NCI-H446 treated with DMSO at 0.1 percent for 48 hours (cell line): ENCODE measurements at places on chromosomes 16 and 17.

DNA sequence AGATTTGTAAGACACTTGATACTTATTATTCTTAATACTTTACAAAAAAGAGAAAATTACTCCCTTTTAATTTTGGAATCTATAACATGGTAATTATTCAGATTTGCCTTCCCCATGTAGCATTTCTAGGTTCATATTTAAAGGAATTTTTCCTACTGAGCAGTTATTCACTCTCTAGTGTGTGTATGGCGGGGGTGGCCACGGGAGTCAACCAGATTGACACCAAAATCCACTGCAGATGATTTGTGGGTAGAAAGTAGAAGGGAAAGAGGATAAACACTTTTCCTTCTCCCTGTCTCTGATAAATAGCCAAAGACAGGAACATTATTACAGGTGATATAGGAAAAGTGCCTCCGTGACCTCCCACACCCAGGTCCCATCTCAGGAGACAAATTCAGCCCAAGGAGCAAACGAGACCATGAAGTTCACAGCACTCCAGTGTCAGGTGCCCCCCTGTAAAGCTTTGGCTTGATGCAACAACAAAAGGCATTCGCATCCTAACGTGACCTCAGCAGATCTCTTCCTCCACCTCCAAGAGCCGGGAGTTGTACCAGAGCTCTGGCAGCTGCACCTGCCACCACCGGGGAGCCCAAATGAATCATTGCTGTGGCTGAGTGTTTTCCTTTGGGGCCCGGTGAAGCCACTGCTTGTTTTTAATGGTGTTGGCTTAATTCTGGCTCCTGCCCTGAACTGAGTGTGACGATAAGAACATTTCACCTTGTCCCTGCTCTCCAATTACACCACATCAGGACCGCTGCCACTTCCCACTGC, 92.7 kb upstream of the NOL11 start:
- no peak for DNase-seq

DNA sequence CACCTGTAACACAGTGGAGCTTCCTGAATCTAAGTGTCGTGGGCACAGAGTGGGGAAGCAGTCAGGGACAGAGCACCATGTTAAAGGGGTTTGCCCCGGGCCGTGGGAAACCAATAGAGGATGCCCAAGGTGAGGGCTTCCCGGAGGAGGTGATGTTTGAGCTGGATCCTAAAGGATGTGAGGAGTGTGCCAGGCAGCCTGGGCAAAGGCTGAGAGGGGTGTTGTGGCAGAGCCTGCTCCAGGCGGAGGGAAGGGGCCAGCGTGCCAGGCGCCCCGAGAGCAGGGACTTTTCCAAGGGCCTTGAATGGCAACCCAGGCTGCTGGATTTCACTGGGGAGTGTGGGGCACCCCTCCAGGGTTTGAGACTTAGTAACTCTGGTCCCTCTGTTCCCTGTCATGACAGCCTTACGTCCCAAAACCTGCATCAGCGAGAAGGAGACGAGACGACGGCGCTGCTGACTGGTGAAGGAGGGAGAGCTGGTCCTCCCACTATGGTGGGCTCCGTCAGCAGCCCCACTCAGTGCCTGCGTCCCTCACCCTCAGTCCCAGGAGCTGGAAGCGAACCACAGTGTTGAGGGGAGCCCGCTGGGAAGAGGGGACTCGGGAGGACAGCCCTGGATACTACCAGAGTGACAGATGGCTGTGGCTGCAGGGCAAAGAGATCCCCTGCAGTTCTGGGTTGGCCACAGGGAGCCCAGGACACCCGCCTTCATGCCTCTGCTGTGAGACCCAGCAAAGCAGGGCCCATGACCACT, 228.4 kb downstream of the KATNIP start:
- DNase-seq = no peak

DNA sequence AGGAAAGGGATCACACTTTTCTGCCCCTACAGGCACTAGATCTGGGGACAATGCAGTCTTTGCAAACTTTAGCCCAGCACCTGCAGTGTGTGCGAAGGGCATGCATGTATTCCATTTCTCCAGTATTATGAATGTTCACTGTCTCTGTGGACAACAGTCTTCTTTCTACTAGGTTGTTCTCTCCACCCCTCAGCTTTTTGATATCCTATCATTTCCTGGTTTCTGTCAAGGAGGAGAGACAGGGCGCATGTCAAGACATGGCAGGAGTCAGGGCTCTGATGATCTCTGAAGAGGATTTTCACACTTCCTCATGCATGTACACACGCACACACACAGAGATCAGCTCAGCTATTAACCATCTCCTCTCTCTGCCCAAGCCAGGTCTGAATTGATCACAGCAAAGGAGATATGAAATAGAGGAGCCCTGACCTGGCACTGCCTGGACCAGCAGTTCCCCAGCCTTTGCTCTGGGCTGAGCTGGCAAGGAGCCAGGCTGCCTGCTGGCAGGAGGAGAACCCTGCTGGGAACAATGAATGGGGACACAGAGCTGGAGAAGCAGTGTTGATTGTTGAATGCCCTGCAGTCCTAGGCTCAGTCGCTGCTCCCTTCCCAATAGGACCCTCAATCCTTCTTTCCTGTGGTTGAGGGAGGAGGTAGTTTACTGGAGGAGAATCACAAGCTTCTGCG, 2.6 kb downstream of the GPR179 start:
- no peak for DNase-seq

DNA sequence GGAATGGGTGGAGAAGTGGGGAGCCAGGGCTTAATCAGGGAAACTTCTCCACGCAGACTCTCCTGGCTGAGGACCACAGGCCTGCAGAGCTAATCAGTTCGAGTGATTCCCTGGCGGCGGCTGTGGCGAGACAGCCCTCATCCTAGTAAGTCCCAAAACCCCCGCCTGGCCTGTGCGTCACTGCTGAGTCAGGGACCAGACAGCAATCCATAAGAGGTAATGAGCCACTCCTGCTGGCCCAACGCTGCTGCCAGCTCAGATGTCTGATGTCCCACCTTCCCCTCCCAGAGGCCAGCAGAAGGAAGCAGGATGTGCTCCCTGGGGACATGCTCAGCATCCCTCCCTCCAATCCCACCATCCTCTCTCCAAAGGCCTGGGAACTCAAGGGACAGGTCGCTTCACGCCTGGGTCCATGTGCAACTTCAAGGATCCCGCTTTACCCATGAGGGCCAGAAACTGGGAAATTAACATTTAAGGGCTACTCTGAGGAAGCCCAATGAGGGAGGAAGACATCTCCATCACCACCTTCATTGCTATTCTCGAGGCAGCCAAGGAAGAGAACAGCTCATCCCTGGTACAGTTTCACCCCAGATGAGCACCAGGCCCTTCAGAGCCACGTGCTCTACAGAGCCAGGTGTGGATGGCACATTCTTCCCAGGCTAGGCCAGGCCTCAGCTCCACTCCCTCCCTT, 7.9 kb downstream of the ACLY start:
- no peak for DNase-seq

GRCh38 chr17:1087381-1088241, 90.7 kb downstream of the TIMM22 start:
- peak; percentile 63 for DNase-seq

- DNase-seq = no peak
Measured at GRCh38 chr16:31535737-31536136, 8.0 kb downstream of the AHSP start.

- no peak for DNase-seq
Measured at GRCh38 chr16:54237-54581, 581 bp downstream of the SNRNP25 start.

GRCh38 chr16:83549316-83550182, 258.2 kb upstream of the HSBP1 start:
- no peak for DNase-seq

GRCh38 chr17:33653399-33653788, 360.3 kb upstream of the ASIC2 start:
- no peak for DNase-seq

DNA sequence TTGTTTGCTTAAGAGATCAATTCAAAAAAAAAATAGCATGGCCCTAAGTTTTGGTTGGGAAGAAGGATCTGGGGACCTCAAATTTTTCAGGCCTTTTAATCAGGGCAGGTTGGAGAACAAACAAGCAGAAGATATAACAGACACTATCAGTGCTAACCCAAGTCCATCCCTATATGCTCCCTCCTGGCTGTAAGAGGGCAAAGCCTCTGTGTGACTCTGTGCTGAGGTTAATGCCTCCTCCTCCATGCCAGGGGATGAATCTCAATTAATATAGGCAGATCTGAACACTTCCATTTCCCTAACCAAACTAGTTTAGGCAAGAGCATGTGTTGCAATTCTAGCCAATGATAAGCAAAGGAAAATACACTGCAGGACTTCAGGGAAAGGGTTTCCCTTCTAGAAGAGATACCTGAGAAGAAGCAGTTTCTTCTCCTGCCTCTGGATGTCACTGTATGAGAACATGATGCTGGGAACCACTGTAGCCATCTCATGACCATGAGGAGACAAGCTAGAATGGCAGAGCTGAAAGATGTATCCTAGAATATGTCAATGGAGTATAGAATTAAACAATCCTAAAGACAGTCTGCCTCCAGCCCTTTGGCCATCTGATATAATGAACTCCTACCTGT, 76.0 kb downstream of the CHD9NB start:
- no peak for DNase-seq

DNA sequence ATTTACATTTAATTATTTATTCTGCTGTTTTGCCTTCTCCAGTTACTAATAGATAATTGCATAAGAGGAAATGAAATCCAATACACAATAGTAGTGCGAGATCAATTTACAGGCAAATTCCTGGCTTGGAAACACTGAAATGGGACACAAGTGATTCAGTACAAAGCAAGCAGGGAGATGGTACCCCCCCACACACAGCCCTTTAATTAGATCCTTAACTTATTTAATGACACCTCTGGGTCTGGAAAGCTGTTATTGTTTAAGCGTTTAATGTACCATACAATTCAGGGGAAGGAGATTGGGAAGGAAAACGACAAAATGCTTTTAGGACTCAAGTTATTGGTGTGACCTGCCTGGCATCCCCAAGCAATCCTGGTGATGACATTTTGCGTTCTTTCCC, 318.2 kb downstream of the NPIPA8 start:
- DNase-seq = no peak

DNA sequence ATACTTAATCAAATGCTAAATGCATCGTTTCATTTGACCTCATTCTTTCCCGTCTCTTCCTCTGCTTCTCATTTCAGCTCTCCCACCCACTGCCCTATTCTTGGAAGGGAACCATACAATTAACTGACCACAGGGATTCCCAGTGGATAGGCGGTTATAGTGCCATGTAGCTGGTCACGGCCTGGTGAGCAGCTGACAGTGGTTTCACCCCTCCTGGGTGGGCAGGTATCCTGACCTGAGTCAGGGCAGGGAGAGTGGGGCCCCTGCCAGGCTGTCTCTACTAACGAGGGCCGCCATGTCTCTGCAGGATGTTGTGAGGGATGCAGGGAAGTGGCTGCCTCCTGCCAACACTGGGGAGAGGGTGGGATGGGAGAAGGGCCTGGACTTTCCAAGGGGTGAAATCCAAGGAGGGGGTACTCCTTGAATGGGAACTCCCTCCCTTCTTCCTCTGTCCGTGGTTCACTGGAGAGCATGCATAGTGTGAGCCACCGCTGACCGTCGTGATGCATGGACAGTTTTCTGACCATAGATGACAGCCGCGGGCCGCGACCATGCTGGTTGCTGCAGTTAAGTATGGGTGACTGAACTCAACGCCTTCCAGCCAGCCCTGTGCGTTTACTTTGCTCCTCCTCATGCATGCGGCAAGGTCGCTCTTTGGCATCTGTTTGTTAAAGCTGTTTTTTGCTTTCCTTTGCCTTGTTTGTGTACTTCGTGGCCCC, 95.9 kb downstream of the RPTOR start:
- DNase-seq = no peak

GRCh38 chr16:85556456-85557082, 56.6 kb upstream of the GSE1 start:
- no peak for DNase-seq

DNA sequence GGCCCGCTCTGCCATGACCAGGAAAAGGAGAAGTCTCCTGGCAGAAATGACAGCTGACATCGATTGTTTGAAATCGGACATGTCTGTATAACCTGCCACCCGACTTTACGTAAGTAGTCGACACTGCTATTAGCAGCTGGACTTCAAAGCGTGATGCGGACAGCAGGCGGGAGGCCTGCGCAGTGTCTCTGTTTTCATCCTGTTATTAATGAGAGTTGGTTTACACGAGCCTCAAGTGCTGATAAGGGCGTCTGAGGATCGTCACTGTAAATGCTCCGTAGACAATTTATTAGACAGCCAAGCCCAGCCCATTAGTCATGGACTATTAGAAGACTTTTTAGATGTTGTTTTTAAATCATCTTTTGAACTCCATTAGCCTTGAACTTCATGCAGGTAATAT, 328.3 kb downstream of the FOXL1 start:
- no peak for DNase-seq

GRCh38 chr17:75927286-75927922, 13.4 kb downstream of the FBF1 start:
- DNase-seq = no peak

DNA sequence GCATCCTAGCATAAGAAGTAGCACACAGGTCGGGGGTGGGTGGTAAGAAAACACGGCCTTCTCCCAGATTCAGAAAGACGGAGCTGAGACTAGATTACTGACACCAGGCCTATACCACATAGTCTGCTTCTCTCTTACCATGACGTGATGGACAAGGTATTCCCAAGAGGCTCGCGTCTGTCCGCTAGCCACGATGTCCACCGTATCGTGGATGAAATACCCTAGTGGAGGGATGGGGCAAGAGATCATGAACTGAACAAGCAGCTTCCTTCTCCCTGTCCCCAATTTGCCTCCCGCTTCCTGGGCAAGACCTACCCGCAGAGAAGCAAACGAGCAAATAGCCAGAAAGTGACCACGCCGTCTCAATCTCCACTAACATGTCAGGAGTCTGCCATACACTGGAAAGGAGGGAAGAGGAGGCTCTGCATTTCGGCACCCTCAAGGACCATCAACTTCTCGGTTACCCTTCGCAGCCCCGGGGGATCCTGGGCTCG, 820 bp downstream of the TLCD1 start:
- no peak for DNase-seq

DNA sequence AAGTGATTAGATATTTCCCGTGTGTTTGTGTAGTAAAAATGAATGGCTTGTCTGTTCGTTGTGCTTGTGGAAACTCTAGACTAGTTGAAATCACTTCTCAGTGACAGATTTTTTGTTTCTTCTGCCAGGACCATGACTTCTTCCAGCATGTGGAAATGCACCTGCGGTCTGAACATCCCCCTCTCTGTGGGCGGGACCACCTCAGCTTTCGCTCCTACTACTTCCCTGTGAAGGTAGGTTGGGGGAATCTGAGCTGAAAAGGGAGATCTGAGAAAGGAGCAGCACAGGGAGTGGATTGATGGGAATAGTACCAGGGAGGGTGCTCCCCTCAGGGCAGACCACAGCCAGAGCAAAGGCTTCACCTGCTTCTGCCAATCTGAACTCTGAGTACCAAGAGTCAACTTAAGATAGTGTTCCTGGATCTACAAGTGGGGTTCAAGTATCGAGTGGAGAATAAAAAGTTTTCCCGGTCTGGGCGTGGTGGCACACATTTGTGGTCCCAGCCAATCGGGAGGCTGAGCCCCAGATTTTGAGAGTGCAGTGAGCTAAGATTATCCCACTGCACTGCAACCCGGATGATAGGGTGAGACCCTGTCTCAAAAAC, 47.5 kb downstream of the SF3B3 start:
- DNase-seq = no peak
